ENCODE measurements at places on chromosomes 2 and 18. TPM values are rescaled to one million over a fixed set of nuclear protein-coding genes. Genes with fewer than 3 reads are reported as not detected.
A peak's percentile ranks its signal among the peaks of the same experiment; 100 is the strongest.

GRCh38 chr2:216932113-216932862 lies 72.4 kb upstream of the TNP1 start:
- no peak overlapping the region for H3K27ac ChIP-seq
- no peaks in the 10 kb centered on the region for H3K4me1 ChIP-seq
- no peaks in the 10 kb centered on the region for H3K36me3 ChIP-seq
- no peak overlapping the region for H3K4me3 ChIP-seq
- no peaks in the 10 kb centered on the region for H3K27me3 ChIP-seq
- no peak for DNase-seq

GRCh38 chr2:228268301-228268700 lies 86.8 kb upstream of the SPHKAP start:
- H3K4me1 ChIP-seq, result no peaks in the 10 kb centered on the region
- no peaks in the 10 kb centered on the region for H3K36me3 ChIP-seq
- no peak overlapping the region for H3K27ac ChIP-seq
- no peak for DNase-seq
- no peak overlapping the region for H3K4me3 ChIP-seq
- H3K27me3 ChIP-seq, result no peaks in the 10 kb centered on the region

DSG2 gene
- total RNA-seq, result 194 TPM

KCNJ3 gene
- 0.17 TPM for total RNA-seq

FAM124B gene
- not detected for total RNA-seq

FAP gene
- 2.1 TPM for total RNA-seq

APCDD1 gene
- 0.51 TPM for total RNA-seq

GRCh38 chr2:108786354-108787215 lies at the start of gene CCDC138:
TSS of gene CCDC138 (plus strand) at chr2:108786771. CDS start at chr2:108786823, 52 bp downstream.
- peak within 1 kb of the TSS; percentile 56 for H3K27ac ChIP-seq
- H3K4me3 ChIP-seq, result peak within 1 kb of the TSS; percentile 85
- no peaks in the 10 kb centered on the region for H3K4me1 ChIP-seq
- no peaks in the 10 kb centered on the region for H3K27me3 ChIP-seq
- peaks cover 42% of the 10 kb centered on the region for H3K36me3 ChIP-seq
